ENCODE measurements at places on chromosomes 13 and 19.
A peak's percentile ranks its signal among the peaks of the same experiment; 100 is the strongest.

DNA sequence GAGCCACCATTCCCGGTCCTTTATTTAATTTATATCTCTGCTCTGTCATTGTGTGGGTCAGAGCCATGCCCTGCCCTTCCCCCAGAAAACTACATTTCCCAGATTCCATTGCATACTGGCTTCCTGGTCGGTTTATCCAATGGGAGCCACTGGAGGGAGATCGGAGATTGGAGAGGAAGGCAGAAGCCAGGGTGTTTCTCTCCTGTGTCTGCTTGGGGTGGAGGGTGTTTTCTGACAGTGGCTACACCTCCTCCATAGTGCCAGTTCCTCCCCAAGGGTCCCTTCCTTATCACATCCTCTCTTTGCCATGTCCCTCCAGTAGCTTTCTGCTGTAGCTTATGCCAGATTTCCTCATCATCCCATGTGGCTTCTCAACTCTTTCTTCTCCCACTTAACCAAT is 19.0 kb downstream of the OLFM2 start:
- DNase-seq = no peak

DNA sequence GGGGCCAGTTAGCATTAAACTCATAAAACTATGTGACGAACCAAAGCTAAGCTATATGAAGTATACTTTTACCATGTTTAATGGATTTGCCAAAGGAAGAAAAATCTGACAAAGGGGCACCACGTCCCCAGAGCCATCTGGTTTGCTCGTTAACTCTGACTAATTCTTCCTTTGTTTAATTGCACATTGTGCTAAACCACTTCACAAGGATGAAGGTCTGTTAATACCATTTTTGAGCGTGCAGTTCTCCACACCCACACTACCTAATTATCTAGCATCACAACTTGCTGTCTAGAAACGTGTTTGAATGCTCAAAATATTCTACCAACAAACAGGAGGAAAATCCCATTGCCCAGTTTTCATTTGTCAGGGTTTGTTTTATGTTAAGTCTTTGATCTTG is 74.8 kb downstream of the COL4A1 start:
- DNase-seq = no peak

DNA sequence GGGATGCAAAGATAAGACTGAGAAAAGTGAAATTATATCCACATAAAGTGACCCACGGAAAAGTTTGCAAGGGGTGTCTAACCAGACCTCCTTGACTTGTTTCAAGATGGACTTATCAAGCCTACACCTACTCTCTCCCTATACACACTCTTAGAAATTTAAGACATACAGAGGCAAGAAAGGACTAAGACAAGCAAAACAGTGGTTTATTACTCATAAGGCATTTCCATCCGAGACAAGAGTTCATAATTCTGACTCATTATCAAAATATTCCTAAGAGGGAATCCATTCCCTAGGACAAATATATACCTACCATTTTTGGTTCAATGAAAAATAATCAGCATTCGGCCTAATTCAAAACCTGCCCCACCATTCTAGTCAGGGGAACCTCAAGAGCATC is 232.6 kb upstream of the GPC6 start:
- no peak for DNase-seq

DNA sequence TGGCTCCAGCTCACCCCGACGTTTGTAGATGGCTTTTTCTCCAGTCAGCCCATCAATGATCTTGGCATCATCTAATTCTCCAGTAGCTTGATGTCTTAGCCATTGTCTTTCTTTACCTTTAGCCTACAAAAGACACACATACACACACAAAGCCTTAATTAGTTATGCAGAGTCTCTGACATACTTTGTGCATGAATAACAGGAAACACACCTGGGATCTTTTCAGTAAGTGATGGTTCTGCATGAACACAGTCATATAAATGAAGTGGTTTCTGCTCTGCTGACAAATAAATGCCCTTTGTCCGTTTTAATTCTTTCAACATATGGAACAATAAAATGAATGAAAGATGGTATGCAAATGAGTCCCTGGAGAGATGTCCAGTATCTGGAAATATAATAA is 133.3 kb downstream of the RGCC start:
- no peak for DNase-seq

- no peak for DNase-seq
Observed at GRCh38 chr13:26998292-26998691, 173.3 kb downstream of the USP12 start.

DNA sequence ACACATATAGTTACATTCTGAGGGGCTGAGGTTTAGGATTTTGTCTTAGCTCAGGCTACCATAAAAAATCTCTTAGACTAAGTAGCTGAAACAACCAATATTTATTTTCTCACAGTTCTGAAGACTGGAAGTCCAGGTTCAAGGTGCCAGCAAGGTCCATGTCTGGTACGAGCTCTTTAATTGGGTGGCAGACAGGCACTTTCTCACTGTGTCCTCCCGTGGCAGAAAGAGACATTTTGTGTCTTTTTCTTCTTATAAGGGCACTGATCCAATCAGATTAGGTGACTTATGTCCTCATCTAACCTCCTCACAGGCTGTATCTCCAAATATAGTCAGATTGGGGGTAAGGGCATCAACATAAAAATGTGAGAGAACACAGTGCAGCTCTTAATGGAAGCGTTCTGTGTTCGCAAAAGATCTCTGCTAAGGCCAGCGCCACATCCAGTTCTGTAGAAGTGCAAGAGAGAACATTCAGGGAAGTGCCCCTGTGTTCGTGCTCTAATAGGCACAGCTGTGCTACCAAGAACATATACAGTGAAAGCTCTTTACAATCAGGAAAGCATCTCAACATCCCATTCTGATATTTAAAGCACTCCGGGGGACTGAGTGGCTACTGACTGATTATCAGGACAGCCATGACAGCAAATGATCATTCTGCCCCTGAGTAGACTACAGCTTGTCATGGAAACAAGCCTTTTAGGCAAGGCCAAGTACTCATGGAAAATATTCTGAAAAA is 819.2 kb downstream of the LIG4 start:
- DNase-seq = no peak

DNA sequence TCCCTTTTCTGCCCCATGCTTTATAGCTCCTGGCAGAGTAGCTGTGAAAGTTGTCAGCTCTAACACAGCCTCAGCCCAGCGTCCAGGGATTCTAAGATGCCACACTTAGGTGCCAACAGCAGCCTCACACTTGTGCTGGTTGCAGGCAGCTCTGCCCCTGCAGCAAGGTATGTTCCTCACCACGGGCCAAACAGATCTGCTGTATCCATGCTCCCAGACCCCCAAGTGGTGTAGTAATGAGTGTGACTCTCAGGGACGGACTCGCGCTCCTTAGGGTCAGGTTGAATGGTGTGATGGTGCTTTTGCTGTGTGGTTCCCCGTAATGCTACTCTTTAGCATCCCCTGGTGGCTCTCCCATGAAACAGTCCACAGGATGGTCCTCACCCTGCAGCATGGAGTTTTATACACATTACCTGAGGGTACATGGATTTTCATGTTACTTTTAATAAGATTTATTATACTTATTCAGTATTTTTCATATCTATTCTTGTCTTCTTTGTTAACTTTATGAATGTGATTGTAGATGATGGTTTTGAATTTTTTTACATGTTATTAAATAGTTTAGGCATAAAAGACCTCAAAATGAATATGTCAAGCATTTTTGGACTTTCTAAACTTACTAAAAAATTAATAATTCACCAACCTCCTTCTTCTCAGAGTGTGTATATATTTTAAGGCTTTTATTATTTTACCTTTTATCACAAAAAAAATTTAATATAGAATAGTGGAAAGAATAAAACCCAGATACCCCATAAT is 232.5 kb downstream of the SLC7A1 start:
- no peak for DNase-seq

DNA sequence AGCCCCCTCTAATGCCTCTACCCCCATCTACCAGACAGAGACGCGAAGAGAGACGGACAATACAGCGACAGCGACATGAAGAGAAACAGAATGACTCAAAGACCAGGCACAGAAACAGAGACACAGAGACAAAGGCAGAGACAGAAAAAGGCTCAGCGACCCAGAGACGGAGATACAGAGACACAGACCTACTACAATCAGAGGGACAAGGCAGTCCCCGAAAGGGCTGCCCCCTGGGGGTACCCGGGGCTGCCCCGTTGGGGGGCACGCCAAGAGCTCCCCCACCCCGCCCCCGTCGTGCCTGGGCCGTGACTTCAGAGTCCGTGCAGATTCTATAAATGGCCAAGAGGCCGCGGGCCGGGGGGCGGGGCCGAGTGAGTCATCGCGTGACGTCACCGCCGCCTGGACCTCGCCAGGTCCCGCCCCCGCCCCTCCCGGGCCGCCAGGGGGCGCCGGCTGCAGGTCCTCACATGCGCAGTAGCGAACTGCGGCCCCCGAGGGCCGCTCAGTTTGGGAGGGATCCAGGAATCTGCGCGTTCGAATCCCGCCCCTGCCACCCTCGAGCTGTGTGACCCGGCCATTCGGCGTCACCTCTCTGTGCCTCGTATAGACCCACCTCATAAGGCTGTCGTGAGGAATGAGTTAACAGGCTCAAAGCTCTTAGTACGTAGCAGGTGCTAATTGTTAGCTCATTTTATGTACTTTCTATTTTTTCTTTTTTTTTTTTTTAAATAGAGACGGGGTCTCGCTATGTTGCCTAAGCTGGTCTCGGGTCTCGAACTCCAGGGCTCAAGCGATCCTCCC is 2.7 kb upstream of the CNN1 start:
- DNase-seq = peak; percentile 94

DNA sequence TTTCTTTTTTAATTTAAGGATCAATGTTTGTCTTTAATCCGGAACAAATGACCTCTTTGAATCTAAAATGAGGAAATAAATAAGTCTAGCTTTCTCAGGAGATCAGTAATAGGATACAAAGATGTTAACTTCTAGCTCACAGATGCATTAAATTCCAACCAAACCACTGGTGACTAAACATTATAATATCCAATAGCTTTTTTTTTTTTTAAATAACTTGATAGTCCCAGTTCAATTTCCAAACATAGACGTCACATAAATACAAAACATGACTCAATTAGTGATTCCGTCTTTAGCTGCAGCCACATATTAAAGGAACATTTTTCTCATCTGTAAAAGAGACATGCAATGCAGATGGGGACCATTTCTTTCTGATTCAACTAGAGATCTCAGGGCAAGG is 390.5 kb upstream of the PCDH9 start:
- DNase-seq = no peak

DNA sequence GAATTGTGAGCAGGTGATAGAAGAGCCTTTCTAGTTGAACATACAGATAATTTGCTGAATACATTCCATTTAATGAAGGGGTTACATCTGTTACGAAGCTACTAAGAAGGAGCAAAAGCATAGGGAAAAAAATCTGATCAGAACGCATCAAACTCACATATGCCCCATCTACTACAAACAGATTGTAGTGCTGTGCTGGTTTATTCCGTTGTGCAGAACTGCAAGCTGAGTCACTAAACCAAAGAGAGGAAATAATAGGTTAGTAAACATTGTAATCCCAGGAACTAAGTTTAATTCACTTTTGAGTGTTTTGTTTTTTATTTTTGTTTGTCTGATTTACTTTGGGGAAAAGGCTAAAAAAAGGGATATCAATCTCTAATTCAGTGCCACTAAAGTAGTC is 136.3 kb downstream of the CDK8 start:
- DNase-seq = no peak

DNA sequence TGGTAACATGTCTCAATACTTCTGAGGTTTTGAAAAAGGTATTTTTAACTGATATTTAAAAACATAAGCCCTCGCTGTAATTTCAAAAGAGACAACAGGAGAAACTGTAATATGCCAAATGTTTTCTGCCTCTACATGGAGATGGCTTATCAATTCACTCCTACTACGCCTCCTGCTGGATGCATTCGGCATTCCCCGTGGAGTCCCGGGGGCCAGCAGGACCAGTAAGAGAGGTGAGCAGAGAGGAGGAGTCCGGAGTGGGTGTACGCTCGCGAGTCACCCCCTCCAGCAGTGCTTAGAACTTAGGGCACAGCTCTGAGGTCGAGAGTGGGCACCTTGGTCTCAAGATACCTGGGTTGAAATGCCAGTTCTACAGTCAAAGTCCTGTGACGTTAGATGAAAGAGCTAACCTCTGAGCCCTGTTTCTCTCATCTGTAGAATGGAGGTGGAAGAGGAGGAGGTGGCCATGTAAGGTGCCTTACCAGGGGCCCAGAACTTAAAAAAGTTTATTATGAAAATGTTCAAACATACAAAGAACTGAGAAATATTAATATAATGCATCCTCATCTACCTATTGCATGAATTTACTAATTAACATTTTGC is 110.2 kb downstream of the STK24 start:
- no peak for DNase-seq

Measured in coronary artery (tissue), 2 donors.